ENCODE measurements at places on chromosomes 6 and 20.

GRCh38 chr6:14789996-14790395 is 455.9 kb upstream of the JARID2 start:
- DNase-seq = no peak

DNA sequence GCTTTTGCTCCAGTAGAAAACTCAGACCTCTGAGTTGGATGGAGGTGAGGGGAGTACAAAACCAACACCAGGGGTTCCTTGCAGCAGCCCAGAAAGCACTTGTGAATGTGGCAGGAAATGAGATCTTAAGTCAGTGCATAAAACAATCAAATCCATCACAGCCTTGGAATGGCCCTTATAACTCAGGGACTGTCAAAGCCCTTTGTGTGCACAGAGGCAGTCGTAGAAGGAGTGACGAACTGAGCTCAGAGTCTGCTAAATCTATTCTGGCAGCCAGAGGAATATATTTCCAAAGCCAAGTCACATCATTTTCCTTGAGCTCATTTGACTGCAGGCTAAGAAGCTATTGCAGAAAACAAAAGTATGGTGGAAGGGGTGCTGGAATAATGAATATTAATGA is 676.6 kb downstream of the DHX35 start:
- DNase-seq = no peak

GRCh38 chr6:33725222-33725621 is 13.7 kb upstream of the UQCC2 start:
- DNase-seq = no peak

- no peak for DNase-seq
These were observed 306.4 kb upstream of the RNF217 start for GRCh38 chr6:124655866-124656265.

GRCh38 chr20:15064741-15065140 is 727.3 kb upstream of the FLRT3 start:
- DNase-seq = no peak

All from Right ventricle myocardium inferior (tissue), 1 donor.